ENCODE measurements at places on chromosomes 5 and 9. TPM values are rescaled to one million over a fixed set of nuclear protein-coding genes. Genes with fewer than 3 reads are reported as not detected.

- no peak for DNase-seq
Measured at GRCh38 chr5:116037236-116037822, 5.1 kb downstream of the ARL14EPL start.

DNA sequence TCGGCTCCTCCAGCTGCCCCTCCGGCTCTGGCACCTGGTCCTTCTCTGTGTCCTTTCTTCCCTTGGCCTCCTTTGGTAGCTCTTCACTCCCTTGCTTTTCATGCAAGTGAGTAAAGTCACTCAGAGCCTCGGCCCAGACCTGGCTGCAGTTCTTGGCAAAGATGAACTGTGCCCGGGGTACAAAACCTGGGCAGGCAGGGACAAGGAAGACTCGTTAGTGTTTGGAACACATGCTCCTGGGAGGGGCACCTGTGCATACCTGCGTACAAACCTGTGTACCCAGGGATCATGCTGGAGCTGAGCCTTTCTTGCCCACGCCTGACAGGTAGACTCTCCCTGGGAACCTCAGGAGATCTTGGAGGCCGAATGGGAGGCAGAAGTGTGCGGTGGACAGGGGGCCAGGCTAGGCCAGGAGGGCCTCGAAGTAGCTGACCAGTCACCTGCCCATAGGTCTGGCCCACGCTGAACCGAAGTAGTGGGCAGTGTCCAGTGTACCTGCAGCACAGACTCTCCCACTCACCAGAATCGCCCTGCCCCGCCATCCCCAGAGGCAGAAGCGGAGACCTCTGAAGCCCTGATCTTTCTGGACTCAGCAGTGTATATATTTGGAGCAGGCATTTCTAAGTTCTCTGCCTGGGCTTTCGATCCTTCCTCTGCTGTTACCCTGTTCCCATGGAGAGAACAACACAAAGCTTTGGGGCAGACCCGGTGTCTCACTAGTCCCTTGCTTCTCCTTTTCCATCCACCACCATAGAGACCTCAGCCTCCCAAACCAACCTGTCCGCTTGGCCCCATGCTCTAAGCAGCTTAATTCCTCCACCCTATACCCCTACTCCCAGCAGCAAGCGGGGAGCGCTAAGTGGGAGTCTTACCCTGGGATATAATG, 41.9 kb upstream of the TESK1 start:
- no peak for DNase-seq

- no peak for DNase-seq
Measured at GRCh38 chr5:137705106-137705505, 30.8 kb downstream of the KLHL3 start.

Gene PCDHB12
- not detected for total RNA-seq

DNA sequence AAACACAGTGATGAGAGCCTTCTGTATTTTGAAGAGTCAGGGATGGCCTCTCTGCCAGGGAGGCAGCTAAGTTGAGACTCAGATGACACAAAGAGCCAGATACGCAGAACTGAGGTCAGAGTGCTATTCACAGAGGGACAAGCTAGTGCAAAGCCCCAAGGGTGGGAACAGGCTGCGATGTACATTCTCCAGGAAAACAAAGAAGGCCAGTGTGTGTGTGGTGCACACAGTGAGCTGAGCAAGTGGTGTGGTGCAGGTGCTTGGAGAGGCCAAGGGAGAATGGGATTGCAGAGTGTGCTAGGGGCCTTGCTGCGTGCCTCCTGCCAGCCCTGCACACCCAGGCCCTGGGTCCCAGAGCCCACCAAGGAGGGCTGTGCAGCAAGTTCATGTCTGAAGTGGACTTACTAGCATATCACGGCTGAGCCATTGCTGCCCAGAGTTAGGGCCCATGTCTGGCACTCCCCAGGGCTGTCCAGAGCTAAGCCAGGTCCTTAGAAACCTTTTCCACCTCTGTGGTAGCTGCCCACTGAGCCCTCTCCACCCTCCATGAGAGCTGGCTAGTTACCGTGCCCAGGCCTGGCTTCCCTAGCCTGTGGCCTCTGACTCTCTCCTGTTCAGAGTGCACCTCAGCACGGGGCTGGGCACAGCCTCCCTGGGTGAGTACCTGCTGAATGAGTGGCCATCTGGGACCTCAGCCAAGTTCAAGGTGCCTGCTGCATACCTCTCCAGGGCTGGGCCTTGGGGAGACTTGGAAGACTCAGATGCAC, 9.3 kb downstream of the SLC25A48 start:
- DNase-seq = no peak

DNA sequence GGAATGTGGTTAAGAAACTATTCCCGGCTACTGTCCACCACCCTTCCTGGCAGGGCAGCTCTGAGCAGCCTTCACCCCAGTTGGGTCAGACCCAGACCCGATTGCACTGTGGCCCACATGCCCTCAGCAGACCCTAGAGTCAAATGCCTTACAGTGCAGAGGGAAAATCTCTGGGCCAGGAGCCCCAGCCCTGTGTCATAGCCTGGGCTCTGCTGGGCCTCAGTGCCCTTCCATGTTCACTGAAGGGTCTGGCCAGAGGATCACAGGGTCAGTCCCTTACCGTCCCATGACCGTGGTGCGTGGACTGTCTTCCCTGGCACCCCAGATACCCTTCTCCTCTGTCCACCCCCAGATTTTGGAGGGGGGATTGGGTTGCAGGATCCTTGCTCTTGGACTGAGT, 73.5 kb upstream of the COL5A1 start:
- DNase-seq = peak; percentile 1

GRCh38 chr5:32990593-32991420, 279.7 kb downstream of the NPR3 start:
- no peak for DNase-seq

DNA sequence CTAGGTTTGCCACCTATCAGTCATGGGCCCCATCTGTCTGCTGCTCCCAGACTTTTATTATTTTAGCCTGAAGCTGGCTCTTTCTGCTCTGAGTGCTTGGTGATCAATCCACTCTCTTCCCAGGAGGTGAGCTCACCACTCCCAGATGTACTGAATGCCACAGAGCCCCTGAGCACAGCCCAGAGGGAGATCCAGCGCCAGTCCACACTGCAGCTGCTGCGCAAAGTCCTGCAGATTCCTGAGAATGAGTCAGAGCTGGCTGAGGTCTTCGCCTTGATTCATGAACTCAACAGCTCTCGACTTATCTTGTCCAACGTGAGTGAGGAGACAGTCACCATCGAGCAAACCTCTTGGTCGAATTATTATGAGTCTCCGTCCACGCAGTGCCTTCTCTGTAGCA, 36.0 kb downstream of the HMGXB3 start:
- DNase-seq = no peak

- DNase-seq = no peak
Measured at GRCh38 chr5:157086751-157087359, 22.0 kb downstream of the HAVCR2 start.

GRCh38 chr5:179868541-179868940, 9.9 kb upstream of the MRNIP start:
- DNase-seq = no peak

- DNase-seq = no peak
Measured at GRCh38 chr9:83642793-83643192, 19.9 kb downstream of the IDNK start.

Gene ZFP37
- 1.5 TPM for total RNA-seq

Gene PCA3
- total RNA-seq = not detected

DNA sequence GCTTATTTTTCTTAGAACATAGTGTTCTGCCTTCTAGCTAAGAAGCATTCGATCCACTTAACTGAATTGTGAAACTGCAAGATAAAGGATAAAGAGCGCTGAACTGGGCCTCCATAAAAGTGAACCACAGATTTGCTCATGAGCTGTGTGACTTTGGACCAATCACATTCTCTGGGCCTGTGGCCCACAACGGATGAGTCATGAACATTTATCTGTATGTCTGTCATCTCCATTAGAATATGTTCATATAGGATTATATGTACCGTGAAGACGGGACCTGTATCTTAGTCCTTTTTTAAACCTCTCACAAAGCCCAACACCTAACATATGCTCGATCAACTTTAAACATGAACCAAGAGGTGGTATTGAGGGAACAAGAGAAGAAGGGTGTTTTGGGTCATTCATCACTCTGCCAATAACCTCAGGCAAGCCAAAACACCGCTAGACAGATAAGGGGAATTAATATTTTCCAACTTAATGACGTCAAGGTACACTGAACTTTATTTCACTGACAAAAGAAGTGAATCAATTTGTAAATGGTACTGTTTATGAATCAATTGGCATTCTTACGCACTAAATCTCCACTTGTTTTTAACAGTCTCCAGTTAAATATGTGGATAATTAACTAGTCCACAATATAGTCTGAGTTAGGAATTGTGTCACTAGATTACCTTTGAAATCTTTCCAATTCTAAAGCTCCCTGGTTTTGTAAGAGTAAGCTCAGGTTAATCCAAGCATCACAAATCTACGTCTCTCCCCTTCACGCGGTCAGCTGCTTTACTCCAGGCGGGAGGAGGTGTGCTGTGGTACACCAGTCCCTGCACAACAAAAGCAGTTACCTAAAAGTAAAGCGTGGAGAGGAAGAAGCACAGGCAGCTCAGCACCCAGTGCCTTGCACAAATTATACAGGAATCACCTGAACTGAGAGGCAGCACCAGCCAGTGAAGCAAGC, 1.6 kb downstream of the TMEM245 start:
- DNase-seq = peak; percentile 79

Gene MYO10
- total RNA-seq = 0.34 TPM

DNA sequence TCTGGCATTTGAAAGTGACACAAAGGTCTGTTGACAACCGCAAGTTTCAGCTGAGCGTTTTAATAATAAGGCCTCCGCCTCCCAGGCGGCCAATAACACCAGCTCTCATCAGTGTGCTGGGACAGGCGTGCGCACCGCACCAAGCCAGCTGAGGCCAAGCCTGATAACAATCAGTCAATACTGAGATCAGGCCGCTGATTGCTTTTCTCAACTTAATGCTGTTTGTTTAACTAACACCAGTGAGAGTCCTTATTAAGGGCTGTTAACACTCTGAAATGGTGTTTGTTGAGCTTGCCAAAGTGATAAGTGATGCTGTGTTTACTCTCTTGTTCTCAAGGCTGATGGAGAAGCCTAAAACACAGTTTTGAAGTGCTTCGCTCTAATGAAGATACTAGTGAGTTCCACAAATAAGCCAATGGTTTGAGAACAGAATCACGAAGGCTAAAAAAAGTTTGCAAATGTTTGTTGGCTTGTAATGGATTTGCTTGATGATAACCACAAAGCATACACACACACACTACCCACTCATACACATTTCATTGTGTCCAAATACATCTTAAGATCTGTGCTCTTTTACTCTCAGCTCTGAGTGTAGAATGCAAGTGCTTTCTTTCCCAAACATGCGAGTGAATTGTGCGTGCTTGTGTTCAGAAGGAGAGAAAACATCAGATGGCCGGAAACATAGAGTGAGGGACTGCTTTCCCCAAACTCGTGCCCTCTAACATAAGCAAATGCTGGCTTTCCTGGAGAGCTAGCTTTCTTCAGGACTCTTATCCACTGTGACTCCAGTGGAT, 330.4 kb upstream of the KLF4 start:
- no peak for DNase-seq

DNA sequence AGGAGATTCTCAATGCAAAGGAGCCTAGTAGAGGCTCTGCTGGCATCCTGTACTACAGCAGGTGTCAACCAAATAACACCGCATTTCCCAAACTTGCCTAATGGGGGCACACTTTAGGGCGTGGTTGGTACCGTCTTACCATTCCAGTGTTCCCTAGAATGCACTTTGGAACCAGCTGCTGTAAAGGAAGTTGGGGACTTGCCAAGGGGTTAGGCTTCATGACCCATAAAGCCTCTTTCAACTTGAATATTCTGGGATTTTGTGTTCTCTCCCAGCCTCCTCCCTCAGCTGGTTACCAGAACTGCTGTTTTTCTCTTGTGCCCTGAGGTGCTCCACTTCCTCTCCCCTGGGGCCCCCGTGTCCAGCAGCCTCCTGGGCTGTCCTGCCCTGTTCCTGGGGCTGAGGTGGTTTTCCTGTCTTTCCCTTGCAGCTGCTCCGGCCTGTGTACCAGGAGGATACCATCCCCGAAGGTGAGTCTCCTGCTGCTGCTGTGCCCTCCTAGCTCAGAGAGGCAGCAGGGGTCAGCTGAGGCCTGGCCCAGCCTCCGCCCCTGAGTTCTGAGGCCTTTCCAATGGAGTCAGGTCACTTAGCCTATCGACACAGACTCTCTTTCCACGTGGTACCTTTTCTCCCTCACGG, 44.7 kb downstream of the RGS3 start:
- DNase-seq = peak; percentile 37

GRCh38 chr9:4299005-4299795, 668 bp downstream of the GLIS3 start:
- peak; percentile 46 for DNase-seq

DNA sequence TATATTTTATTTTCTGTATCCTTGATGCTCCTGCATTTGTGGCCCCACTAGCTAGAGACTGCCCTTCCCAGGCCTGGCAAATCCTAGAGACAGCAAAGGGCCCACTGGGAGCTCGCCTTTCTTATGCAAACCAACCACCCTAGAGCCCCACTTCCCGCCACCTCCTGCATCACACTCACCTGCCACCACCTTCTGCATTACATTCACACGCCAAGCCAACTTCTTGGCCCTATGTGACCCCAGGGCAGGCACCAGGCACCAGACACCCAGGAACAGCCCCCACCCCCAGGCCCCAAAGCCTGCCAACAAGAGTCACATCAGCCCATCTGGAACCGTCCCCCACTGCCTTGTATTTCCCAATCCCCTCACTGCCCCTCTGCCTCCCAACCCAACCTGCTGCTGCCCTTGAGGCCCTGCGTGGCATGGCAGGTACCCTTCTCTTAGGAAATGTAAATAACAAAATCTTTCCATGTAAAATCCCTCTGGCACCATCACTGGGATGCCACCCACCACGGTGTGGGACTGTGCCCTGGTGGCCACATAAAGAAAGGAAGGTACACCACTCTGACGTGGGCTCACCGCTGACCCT, 22.0 kb downstream of the ROR2 start:
- DNase-seq = no peak
